A375 (cell line): ENCODE measurements at places on chromosomes 3 and 15. TPM values are rescaled to one million over a fixed set of nuclear protein-coding genes. Genes with fewer than 3 reads are reported as not detected.

PRTG gene
- 17.3 and 27.5 TPM in 2 replicates for total RNA-seq

CPLX3 gene
- 0.08 and 0.15 TPM in 2 replicates for total RNA-seq

CCDC39 gene
- not detected in 2 replicates for total RNA-seq

CPN2 gene
- total RNA-seq = not detected in 2 replicates

VEPH1 gene
- 5.7 and 10.0 TPM in 2 replicates for total RNA-seq

SLC28A2 gene
- not detected in 2 replicates for total RNA-seq

ZNF717 gene
- 12.3 and 27.0 TPM in 2 replicates for total RNA-seq

AADAC gene
- total RNA-seq = not detected in 2 replicates
